ENCODE measurements at places on chromosomes 5 and 9.

DNA sequence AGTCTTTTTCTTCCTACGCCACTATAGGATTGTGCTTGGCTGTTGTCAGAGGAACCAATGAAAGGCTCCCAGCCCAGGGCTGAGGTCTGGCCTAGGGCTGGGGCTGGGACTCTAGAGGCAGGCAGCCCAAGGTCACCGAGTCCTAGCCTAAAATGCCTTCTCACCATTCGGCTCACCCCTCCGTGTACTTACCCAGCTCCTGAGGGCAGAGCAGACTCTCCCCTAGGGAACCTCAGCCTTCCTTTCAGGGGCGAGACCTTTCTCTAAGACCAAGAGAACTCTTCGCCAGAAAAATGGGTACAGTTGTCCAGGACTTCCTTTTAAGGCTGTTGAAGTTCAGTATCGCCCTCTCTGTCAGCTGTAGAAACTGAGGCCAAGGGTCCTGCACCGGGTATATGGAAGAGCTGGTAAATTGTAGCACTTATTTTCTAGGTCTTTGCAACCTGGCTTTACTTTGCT, 1.7 kb upstream of the SPRY4 start:
- no peak for DNase-seq

GRCh38 chr5:54742417-54742891, 224.9 kb downstream of the SNX18 start:
- DNase-seq, result no peak

- DNase-seq, result peak; percentile 66
Measured at GRCh38 chr5:132773601-132774355, 3.3 kb downstream of the SEPTIN8 start.

DNA sequence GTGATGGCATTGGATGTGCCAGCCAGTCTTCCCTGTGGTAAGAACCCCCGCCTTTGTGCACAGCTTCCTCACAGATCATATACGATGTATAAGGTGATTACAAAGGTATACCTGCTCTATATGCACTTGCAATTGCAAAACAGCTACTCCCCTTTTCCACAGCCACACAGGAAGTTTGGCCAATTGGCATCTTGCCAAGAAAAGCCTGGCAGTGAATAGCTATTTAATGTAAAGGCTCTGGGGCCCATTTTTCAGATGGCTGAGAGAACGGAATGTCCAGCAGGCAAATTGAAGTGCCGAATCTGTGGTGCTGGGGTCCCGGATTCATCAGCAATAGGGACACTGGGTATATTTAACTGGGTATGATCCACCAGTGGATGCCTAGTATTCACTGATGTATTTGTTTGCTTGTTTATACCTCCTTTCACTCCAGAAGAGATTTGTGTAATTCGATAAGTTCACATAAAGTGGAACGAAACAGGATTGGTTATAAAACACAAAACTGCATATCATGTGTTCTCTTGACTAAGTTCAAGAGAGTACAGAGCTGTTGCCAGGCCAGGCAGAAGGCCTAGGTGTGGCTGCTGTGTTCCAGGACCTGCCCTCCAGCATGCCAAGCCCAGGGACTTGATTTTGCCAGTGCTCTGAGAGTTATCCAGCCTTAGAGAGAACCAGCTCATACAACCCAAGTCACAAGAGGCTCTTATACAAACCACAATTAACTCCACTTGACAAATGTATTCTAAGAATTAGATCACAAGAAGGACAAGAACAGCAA, 27.7 kb upstream of the GABRP start:
- DNase-seq, result no peak

- DNase-seq, result peak; percentile 89
Measured at GRCh38 chr9:33446946-33447798, at the start of gene AQP3. TSS of gene AQP3 (minus strand) at chr9:33447593. CDS start at chr9:33447530, 63 bp downstream.

DNA sequence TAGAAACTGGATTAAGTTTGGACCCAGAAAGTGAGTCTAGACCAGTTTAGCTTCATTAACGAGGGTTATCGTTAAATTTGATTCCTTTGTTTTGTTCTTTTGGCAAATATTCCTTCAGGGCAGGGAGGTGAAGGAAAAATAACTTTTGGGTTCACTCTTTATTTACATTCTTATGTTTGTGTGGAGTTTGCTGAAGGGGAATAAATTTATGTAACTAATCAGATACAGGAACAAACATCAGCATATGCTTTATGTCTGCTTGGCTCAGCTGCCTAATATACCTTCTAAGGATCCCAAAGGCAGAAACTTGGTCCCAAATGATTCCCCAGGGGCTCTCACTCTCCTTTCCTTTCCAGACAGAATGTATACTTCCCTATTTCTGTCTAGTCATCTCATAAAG, 132.4 kb downstream of the MCTP1 start:
- DNase-seq, result no peak

GRCh38 chr9:28056006-28056405, 482.7 kb upstream of the C9orf72 start:
- DNase-seq, result no peak

DNA sequence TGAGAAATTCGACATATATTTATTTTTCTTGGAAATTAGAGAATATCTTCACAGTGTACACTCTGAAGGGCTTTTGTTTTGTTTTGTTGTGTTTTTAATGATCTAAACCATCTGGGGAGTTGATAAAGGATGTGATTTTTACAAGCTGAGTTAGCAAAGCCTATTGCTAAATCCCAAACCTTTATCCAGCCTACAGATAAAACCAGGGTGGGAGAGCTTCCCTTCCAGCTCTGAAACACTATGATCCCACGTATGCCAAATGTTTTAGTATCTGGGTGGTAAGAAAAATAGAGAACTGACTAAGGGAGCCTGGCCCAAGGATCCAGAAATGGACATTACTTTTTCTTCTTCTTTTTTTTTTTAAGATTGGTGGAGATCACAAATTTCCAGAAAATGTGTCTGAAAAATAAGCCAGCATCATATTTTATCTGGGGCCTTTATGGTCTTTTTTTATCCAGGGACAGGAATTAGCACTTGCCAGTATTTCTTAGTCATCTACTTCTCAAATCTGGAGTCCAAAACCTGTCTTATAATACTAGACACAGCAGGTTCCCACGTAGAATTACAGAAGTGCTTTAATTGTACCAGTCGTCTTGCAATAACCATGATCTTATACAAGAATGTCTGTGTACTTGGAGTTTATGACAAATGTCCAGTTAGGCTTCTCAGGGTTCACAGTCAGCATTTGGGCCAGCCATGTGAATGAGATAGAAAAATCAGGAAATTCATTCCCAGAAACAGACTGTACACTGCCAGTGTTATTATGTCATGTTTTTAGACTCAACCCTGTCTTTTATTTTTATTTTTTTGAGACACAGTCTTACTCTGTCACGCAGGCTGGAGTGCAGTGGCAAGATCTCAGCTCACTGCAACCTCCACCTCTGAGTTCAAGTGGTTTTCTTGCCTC, 290.8 kb upstream of the MPDZ start:
- no peak for DNase-seq

- DNase-seq, result no peak
Measured at GRCh38 chr9:92736563-92737215, 27.9 kb downstream of the BICD2 start.

DNA sequence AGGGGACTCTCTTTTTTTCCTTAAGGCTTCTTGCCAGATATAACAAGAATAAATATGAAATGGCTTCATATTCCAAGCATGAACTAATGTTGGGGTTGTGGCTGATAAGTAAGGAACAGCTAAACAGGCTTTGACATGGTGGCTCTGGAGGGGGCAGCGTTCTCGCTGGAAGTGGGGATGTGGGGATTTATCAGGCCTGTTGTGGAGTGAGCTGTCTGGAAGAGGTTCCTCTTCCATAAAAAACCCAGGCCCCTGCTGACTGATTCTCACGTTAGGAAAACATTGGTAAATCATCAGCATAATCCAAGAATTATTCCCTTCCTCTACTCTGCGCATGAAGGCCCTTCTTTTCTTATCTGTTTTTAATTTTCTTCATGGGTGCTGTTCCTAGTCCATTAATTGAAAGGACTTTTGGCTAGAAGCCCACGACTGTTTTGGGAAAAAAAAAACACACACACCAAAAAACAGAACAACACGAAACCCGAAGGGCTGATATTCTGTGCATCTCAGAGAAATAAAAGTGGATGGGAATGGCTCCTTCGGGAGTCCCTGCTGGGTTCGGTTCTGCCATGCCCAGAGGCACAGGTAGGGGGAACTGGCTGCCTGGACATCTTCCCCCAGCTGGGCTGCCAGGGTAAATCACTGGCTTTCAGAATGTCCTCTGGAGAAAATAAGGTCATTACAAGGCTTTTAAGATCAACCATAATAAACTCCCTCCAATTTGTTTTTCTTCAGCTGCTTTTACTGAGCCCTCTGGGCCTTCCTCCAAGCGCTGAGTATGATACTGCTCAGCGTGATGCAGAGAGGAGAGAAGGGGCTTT, 297.0 kb downstream of the SLIT3 start:
- DNase-seq, result no peak

- no peak for DNase-seq
Measured at GRCh38 chr5:756171-756570, 28.4 kb downstream of the ZDHHC11B start.

DNA sequence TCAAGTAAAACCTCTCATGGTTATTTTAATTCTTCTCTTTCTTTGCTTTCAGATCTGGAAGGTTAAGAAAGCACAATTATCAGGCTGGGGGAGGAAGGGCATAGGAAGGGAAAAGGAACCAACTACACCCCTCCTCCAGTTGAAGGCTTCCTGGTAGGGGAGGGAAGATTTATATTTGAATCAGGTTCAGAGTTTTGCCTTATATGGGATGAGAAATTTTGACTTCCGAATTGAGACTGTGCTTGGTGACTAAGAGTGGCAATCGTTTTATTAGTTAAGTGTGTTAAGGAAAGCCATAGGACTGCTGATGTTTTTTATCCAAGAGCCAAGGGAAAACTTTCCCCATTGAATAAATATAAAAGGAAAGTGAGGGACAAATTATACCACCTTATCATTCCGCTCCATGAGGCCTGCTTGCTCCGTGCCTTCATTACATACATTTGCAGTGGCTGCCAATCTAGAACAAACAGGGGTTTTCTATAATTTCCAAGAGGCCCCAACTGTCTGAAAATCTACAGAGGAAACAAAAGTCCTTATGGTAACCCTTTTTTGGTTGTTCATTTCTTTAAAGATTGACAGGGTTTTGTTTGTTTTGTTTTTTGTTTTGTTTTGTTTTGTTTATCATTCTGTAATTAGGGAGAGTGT, 115.7 kb upstream of the EPB41L4A start:
- no peak for DNase-seq

GRCh38 chr9:92324431-92324830, 719 bp downstream of the NOL8 start:
- no peak for DNase-seq

- DNase-seq, result no peak
Measured at GRCh38 chr5:156025656-156026055, 301.3 kb upstream of the SGCD start.

- no peak for DNase-seq
Measured at GRCh38 chr9:104868687-104869404, 59.1 kb downstream of the ABCA1 start.

GRCh38 chr9:136219276-136219675, 14.3 kb upstream of the LHX3 start:
- peak; percentile 80 for DNase-seq

GRCh38 chr5:155260798-155261197, 247.2 kb downstream of the KIF4B start:
- DNase-seq, result peak; percentile 66

DNA sequence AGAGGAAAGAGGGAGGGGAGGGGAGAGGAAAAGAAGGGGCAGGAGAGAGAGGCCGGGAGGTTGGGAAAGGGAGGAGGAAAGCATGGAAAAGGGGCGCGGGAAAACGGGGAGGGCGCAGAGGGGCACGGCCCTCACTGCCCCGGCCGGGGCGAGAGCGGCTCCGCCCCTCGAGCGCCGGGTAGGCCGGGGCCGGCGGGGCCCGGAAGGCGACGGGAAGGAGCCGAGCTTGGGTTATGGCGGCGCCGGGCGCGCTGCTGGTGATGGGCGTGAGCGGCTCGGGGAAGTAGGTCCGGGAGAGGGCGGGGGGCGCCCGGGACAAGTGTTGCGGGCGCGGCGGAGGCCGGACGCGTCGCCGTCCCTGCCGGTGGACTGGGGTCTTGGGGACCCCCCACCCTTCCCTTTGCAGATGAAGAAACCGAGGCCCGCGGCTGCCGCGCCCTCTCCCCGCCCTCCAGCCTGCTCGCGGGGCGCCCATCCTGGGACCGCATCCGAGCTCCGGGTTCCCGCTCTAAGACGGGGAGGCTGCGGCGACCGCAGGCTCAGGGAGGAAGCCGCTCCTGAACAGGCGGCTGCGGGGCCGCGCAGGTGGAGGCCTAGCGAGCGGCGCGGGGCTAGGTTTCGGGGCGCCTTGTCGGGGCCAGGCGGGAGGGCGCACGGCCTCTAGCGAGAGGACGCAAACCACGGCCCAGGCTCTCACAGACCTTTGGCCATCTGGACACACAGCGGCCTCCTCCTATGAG, at the start of gene IDNK:
Gene IDNK, plus strand, starts transcription at position 205 of the 740 bp plus-strand sequence. Its CDS starts 29 bp downstream, at position 234.
- peak; percentile 81 for DNase-seq

DNA sequence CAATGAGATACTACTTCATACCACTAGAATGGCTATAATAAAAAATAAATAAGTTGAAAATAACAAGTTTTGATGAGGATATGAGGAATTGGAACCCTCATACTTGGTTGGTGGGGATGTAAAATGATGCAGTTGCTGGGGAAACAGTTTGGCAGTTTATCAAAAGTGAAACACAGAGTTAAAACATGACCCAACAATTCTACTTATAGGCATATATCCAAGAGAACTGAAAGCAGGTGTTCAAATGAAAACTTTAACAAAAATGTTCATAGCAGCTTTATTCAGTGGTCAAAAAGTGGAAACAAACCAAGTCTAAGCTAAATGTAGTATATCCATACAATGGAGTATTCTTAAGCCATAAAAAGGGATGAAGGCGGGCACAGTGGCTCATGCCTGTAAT, 13.1 kb upstream of the LHFPL2 start:
- no peak for DNase-seq

DNA sequence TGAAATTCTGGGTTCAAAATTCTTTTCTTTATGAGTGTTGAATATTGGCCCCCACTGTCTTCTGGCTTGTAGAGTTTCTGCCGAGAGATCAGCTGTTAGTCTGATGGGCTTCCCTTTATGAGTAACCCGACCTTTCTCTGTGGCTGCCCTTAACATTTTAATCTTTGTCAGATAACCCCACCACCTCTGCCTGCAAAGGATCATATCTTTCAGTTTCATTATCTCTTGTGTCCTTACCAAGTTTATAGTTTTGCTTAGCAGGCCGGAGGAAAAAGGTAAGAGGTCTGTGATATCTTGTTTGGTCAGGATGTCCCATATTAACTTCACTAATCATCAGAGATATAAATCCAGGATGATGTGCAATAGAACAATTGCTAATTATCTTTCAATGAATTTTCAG, 970.2 kb upstream of the TYRP1 start:
- no peak for DNase-seq

- DNase-seq, result no peak
Measured at GRCh38 chr5:131258733-131259132, 5.1 kb upstream of the CDC42SE2 start.

- DNase-seq, result no peak
Measured at GRCh38 chr5:127041571-127041970, 11.2 kb upstream of the MARCHF3 start.

GRCh38 chr9:117704024-117704575, at the start of gene TLR4:
TSS of gene TLR4 (plus strand) at chr9:117704403. CDS start at chr9:117704473, 70 bp downstream.
- no peak for DNase-seq

- no peak for DNase-seq
Measured at GRCh38 chr5:142817949-142818431, 47.8 kb downstream of the ARHGAP26 start.
